Activated CD4-positive, alpha-beta T cell treated with anti-CD3 and anti-CD28 coated beads, Interleukin-2, amount 50 U/mL, for 16 hours (primary cell): ENCODE measurements at places on chromosomes 7 and 10.

GRCh38 chr10:119162452-119163092 is 2.9 kb downstream of the SFXN4 start:
- DNase-seq = no peak

DNA sequence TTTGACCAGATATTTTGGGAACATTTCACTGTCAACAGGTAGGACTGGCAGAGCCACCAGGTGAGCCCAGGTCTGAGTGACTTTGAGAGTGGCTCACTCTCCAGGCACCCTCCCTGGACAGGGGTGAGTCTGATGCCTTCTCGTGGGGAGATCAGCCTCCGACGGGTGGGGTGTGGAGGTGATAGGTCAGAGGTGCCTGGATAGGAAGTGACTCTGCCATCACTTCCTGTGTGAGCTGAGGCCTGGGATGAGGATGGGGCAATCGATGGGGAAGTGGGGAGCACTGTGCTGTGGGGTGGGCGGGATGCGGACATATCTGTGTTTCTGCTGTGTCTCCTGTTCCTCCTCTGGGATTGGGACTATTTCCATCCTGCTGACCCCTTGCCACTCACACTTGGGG is 34.6 kb downstream of the IFT22 start:
- DNase-seq = no peak

- DNase-seq = no peak
Measured at GRCh38 chr10:4296161-4296560, 511.2 kb upstream of the KLF6 start.

DNA sequence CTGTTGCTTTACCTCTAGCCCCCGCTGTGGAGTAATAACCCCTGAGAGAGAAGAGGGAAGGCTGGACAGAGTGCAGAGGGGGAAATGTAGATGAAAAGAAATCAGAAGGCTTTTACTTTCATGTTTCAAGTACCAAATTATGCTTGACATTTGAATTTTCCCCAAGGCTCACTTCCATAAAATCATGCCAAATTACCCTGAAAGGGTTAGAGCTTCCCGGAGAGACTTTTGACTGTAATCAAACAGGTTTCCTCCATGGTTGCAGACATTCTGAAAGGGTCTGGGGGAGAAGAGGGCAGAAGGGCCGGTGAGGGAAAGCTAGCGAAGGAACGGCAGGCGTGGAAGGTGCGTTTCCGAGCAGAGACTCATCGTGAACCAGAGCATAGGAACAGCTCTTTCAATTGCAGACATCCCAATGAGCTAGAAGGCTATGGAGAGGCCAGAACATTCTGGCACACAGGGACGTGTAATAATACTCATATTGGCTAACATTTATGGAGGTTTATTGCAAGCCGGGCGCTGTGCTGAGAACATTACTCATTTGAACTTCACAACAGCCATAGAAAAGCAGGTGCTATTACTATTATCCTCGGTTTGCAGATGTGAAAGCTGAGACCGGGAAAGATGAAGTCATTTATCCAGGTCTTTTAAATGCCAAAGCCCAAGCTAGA is 620.8 kb upstream of the AUTS2 start:
- no peak for DNase-seq

GRCh38 chr10:99765672-99766301 is 16.7 kb upstream of the ABCC2 start:
- no peak for DNase-seq

GRCh38 chr10:92761571-92761970 is 71.8 kb downstream of the HHEX start:
- no peak for DNase-seq

DNA sequence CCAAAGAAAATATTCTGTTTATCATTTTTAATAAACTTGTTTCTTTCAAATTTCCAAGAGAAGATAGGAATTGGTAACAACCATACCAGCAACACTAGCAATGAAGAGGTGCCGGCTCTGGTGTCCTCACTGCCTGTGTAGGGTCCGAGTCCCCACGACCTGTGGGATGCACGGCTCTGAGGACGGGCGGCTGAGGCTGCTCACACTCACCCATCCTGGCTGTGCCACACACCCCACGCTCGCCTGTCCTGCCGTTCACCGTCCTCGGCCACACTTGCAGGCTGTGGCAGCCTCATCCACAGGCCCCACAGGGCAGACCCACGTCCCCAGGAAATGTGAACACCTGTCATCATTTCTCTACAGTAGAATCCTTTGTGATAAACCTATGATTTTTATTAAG is 48.2 kb upstream of the DPYSL4 start:
- no peak for DNase-seq

- DNase-seq = no peak
Measured at GRCh38 chr7:21108182-21108581, 319.7 kb upstream of the SP4 start.

DNA sequence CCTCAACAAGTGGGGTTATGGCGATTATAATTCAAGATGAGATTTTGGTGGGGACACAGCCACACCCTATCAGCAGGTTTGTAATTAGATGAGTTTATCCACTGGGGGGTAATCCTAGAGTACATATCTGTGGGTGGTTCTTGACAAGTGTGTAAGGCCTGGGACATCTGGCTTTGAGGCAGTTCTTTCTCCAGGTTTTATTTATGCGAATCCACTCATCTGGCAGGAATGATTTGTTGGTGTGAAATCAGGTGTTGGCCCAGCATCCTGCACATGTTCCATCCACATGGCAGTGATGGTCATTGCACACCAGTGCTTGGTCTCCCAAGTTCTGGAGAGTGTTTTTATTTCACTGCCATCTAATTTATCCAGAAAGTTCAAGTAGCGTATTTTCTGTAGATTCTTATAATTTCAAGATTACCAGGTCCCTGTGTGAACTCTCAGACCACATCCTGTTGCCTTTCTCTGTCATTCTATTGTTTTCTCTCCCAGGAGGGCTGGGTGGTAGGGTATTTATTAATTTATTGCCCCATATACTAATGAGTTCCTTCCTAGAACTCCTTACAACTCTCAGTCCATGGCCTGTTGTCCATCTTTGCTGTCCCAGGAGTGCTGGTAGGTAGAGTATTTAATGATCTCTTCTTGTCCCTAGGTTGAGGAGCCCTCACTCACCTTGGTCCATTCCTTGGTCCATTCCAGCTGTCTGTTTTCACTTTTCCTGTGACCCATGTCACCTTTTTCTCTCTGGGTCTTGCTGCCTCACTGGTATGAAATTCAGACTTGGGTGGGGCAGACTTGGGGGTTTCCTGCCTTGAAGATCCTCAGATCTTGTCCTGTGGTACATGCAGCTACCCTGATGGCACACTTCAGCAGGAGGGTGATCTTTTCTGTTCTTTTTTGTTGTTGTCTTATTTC is 10.4 kb downstream of the RALA start:
- peak; percentile 6 for DNase-seq

GRCh38 chr7:139071680-139072079 is 35.8 kb upstream of the ZC3HAV1L start:
- no peak for DNase-seq

GRCh38 chr7:3135626-3136025 is 92.0 kb upstream of the CARD11 start:
- DNase-seq = no peak

DNA sequence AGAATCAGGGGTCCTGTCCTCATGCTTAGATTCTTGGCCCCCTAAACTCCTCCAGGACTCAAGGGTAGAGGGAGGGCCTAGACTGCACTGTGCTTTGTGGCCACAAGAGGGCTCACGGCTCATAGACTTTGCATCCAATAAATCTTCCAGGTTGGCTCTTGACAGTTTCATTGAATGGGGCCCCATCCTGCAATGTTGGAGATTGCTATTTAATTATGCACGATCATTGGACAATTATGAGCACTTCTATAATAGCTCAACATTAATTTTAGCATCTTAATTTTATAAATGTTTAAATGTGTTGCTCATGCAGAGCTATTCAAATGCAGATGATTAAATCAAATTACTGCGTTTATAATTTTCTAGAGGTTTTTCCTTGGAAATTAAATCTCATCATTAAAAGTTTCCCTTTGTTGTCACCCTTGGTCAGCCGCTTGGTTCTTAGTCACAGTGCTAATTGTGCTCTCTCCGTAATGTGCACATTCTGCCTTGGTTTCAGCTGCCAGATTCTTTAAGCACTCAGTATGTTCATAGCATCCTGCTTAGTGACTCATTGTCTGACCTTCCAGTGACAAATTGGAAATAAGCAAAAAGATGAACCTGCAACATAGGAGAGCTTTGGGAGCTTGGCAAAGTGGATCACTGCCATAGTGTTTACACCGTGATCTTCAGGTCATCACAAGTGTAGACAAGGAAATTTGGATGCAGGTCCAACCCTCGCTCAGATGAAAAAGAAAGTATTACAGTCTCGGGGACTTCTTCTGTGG is 33.4 kb upstream of the PLPP4 start:
- peak; percentile 18 for DNase-seq

DNA sequence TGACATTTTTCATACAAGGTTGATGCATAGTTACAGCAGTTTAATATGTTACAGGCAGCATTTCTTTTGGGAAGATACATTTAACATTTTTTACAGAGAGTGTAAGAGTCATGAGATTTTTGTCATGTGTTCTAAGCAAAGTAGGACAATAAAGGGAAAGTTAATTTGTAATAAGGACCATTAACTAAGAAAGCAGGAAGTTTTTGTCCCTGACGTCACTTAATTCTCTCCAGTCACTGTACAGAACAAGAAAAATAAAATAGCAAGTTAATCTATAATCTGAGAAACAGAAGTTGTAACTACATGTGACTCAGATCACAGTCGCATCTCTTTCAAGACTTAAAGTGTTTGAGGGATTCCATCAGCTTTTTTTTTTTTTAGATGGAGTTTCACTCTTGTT is 49.5 kb upstream of the CAPZA2 start:
- DNase-seq = no peak

DNA sequence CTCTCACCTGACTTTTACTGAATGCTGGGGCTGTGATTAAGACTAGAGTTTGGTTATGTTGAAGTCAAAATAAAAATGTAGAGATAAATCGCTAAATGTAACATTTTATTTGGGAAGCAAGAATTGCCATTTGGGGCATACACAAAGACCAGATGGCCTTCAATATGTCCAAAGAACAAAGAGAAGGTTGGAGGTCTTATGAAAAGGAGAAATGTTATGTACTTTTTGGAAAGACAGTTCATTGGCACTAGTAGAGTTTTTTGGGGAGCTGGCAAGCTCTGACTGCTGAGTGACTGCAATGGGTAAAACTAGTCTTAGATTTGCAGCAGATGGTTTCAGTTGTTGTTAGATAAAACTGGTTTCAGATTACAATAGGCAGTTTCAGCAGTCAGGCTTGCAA is 35.6 kb upstream of the GALNT17 start:
- DNase-seq = no peak

DNA sequence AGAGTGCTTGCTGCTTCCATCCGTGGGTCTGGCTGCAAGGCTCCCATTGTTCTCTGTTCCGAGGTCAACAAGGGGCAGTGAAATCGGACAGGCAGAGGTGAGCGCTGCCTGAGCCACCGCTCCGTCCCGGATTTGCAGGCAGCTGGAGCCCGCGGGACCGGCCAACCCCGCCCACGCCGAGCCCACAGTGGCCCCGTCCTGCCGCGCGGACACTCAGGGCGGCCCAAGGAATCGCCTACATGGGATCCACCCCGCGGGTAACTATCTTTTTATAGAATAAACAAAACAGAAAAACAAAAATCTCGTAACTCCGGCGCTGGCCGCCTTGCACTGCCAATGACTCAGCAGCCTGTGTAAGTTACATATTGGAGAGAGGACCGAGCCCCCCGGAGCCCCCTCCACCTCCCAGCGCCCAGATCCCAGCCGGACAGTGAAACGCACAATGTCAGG is 1.9 kb downstream of the BNIP3 start:
- DNase-seq = no peak

DNA sequence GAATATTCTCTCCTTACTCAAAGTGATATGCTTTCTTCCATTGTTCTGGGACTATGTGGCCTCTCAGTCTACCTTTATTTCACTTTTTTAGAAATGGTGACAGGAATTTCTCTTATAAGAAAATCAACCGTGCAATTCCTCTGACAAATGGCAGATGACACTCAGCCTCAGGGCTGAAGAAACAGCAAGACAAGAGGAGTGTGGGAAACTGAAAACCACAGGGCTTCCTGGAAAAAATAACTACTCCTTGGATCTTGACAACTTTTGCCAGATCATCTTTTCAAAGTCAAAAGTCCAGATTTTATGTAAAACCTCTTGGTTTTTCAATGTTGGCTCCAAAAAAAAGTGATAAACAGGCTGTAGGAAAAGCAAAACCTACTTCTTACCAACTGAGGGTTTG is 121.5 kb downstream of the TYW1B start:
- DNase-seq = no peak

DNA sequence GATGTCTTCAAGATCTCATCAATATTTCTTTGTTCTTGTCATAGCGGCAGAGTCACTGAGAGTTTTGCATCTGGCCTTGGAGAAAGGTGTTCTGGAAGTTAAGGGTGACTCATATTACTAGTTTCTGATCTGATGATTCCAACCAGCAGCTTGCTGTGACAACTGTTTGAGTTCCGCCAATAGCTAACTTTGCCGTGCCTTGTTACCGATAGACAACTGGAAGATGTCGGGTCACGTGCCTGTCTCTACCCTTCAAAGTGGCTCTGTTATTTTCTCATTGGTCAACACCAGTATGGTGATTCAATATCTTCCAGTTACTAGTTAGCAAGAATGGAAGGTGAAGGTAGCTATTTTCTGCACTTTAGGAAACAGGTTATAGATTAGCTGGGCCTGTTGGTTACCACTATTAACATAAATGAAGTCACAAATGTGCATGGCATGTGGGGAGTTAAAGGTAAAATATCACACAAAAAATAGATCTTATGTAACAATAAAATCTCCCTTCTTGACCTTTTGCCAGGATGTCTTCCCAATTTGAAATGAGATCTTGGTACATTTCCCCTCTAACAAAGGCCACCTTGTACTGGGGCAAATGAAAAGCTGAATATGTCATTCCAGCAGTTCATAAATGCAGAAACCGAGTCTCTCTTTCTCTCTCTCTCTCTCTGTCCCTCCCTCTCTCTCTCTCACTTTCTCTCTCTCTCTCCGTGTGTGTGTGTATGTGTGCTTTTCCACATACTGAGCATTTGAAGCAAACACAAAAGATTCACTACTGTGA is 2.6 kb upstream of the MGAM2 start:
- DNase-seq = no peak

- DNase-seq = no peak
Measured at GRCh38 chr7:133009426-133010252, 72.3 kb downstream of the CHCHD3 start.

GRCh38 chr7:132251327-132251659 is 325.0 kb downstream of the PLXNA4 start:
- DNase-seq = no peak

GRCh38 chr10:95133016-95133752 is 60.9 kb upstream of the ACSM6 start:
- peak; percentile 81 for DNase-seq

- no peak for DNase-seq
Measured at GRCh38 chr7:33591490-33591889, 313.8 kb upstream of the BMPER start.

- DNase-seq = no peak
Measured at GRCh38 chr10:77603534-77603927, 34.1 kb downstream of the KCNMA1 start.

- DNase-seq = no peak
Measured at GRCh38 chr10:1531883-1532597, 205.3 kb downstream of the ADARB2 start.

DNA sequence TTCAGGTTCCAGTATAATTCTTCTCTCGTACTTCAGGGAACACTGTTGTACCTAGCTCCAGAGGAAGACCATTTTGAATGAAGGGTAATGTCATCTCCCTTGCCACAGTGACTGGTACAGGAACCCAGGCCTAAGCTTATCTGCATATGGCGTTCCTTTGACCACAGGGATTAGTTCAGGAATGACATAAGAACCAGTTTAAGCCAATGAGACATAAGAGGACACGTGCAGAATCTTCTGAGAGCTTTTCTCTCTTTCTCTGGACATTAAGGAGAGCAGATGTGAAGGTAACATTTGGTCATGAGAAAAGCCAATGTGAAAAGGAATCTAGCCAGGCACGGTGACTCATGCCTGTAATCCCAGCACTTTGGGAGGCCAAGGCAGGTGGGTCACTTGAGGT is 21.8 kb upstream of the HIBADH start:
- no peak for DNase-seq
